ENCODE measurements at places on chromosomes 1 and 21. TPM values are rescaled to one million over a fixed set of nuclear protein-coding genes. Genes with fewer than 3 reads are reported as not detected.

Gene CRP
- not detected for total RNA-seq

Gene CD1D
- 0.44 TPM for total RNA-seq

Gene LCE3E
- total RNA-seq, result 4.3 TPM

Gene GSTM1
- total RNA-seq, result not detected

Gene STMN1
- total RNA-seq, result 110 TPM

Gene MLLT11
- 0.80 TPM for total RNA-seq
